ENCODE measurements at places on chromosomes 12 and 14. TPM values are rescaled to one million over a fixed set of nuclear protein-coding genes. Genes with fewer than 3 reads are reported as not detected.

The KERA gene
- total RNA-seq: not detected

The PLA2G1B gene
- total RNA-seq: not detected

The SMOC1 gene
- 0.25 TPM for total RNA-seq

The SIX6 gene
- total RNA-seq: not detected

The ENDOU gene
- not detected for total RNA-seq

The CFL2 gene
- 266 TPM for total RNA-seq

The CLEC2A gene
- total RNA-seq: not detected

The NFATC4 gene
- total RNA-seq: 77.9 TPM

The PTPN21 gene
- total RNA-seq: 10.3 TPM

The OR4E2 gene
- total RNA-seq: not detected

The FBLN5 gene
- 56.8 TPM for total RNA-seq

The HNRNPA1 gene
- total RNA-seq: 902 TPM

The CLEC7A gene
- total RNA-seq: not detected

The NPFF gene
- not detected for total RNA-seq

DNA sequence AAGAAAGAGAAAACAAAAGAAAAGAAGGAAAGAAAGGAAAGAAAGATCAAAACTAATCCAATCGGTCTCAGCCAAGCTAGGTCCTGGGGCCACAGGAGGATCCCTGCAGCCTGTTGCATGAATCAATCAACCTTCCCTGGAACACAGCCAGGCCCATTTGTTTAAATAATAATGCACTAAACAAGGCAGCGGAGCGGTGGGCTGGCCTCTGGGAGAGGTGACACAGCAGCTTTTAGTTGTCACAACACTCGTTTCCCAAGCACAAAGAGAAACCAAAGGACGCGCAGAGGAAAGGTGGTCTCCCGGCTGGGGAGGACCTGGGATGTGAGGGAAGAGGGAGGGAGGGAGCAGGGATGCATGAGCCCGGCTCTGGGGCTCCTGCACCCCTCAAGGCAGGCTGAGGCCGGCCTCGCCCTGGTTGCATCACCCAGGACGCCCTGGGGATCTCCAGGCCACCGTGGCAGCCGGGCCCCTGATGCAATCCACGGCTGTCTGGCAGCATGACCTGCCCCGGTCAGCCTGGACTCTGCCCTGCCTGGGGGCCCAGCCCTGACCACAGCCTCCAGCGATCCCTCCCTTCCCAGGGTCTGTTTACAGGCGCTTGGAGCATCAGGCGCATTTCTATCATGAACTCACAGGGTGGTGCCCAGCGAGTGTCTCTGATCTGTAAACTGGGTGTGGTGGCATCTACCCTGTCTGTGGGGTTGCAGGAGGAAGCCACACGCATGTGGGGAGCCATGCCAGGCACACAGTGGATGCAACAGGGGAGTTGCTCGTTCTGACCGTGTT is 32.5 kb downstream of the MMP17 start:
- DNase-seq: peak; percentile 80

DNA sequence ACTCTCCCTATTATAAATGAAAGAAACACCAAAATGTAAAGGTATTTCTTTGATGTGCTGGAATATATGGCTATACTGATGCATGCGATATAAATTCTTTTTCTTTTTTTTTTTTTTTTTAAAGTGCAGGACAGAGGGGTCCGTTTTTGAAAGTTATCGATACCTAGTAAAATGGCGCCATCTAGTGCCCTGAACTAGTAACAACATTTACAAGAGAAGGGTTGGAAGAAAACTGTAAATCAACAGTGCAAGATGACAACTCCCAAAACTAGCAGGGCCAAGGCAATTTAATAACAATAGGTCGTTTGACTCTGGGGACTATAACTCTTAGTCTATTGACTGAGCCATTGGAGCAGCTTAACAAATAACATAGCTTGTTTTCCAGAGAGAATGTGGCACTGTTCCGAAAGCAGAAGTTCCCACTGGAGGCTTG is 137.7 kb downstream of the SPTSSA start:
- DNase-seq: peak; percentile 60

GRCh38 chr14:104865631-104866441 is 768 bp downstream of the CEP170B start:
- DNase-seq: peak; percentile 61

GRCh38 chr12:49764126-49764525 is 22.8 kb downstream of the TMBIM6 start:
- DNase-seq: no peak

GRCh38 chr12:51528852-51529650 is 62.0 kb upstream of the SCN8A start:
- no peak for DNase-seq

GRCh38 chr14:65098586-65098985 is 3.7 kb downstream of the MAX start:
- DNase-seq: peak; percentile 59

- no peak for DNase-seq
Observed at GRCh38 chr12:56785141-56785865, 22.2 kb downstream of the HSD17B6 start.

GRCh38 chr14:39369029-39369428 is 63.2 kb downstream of the FBXO33 start:
- DNase-seq: no peak

DNA sequence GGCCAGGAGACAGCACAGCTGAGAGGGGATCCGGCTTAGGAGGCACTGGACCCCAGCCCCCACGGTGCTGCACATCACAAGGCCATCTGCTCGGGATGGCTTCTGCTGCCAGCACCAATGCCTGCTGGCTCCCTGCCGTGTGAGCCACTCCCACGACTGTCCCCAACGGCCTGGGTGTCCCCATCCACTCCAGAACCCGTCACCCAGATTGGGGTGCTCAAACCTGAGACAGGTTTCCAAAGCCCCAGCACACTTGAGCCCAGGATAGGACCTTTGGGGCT is 102.4 kb downstream of the RFLNA start:
- no peak for DNase-seq

DNA sequence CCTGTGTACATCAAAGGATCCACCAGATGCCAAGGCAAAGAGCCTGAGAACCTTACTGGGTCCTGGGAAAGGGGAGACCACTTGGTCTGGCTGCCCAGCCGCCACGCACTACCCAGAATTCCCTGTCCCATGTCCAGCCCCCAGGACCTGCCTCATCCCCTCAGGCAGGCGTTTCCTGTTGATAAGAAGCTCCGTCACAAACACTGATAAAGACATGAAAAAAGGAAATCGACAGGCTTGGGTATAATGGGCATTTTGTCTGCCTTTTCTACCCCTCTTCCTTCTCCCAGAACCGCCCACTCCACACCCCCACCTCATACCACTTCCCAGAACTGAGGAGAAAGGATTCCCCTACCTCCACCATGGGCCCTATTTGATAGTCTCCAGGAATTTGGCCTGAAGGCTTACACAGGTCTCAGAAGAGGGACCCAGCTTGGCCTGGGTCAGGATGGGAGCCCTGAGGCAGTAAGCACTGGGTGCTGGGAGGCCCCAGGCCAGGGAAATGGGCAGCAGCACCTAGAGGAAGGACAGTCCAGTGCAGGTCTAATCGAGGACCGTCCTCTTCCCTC is 18.8 kb downstream of the ACVRL1 start:
- DNase-seq: peak; percentile 23

GRCh38 chr12:43151441-43151981 is 400.5 kb downstream of the ADAMTS20 start:
- DNase-seq: peak; percentile 73

DNA sequence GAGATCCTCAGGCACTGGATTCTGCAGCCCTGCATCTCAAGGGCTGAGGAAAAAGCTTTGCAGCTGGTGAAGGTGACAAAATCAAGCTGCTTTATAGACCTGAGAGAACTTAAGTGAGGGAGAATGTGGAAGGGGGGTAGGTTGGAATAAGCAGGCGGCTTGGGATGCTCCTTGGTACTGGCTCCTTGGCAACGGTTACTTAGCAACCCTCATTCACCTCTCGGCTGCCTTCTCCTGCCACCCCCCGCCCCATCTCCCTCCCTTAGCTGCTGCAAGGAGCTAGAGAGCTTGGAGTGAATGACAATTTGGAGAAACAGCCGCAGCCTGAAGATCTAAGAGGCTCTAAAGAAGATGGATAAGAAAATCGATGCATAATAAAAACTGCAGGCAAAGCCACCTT is 44.1 kb upstream of the CISTR start:
- DNase-seq: no peak

DNA sequence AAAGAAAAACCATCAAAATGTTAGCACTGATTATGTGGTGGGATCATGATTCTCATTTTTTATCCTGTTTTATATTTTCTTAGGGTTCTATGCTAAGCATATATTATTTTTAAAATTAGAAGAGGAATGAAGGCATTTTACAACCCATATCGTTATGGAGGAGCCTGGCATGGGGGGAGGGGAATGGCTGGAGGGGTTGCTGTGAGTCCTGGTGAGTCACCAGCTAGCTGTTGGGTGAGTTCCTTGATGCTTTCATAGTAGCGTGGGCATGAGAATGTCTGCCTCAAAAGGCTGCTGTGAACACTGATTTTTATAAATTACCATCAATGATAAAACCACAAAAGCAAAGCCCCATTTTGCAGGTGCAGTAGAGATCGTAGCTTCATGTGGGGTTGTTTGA is 46.9 kb downstream of the C14orf132 start:
- DNase-seq: peak; percentile 59
